Karpas-422 (cell line): ENCODE measurements at places on chromosomes 16 and 17. TPM values are rescaled to one million over a fixed set of nuclear protein-coding genes. Genes with fewer than 3 reads are reported as not detected.

Gene CCL11
- not detected in 2 replicates for total RNA-seq

DNA sequence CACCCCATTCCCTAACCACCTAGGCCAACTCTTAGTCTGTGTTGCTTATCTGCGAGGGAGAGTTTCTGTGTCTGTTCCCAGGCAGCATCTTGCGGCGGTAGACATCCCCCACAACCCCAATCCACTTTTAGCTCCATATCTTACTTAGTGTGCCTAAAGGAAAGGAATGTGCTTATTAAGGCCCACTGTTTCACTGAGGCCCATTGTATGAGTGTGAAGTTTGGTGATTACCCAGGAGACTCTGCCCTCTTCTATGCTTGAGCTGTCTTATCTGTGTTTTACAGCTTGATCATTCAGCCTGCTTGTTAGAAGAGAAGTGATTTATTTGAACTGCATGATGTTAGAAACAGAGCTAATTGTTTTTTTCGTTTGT, 10.3 kb upstream of the MLYCD start:
- H3K27ac ChIP-seq: no peak overlapping the region
- peaks cover 14% of the 10 kb centered on the region for H3K4me1 ChIP-seq
- H3K36me3 ChIP-seq: no peaks in the 10 kb centered on the region
- H3K27me3 ChIP-seq: no peaks in the 10 kb centered on the region
- no peak overlapping the region for H3K4me3 ChIP-seq
- DNase-seq: no peak

Gene CNTD1
- total RNA-seq: not detected in 2 replicates

Gene RND2
- total RNA-seq: 0.30 and 0.36 TPM in 2 replicates
